ENCODE measurements at places on chromosomes 6 and 20.

GRCh38 chr6:46676604-46677313, 10.9 kb upstream of the TDRD6 start:
- no peak for DNase-seq

DNA sequence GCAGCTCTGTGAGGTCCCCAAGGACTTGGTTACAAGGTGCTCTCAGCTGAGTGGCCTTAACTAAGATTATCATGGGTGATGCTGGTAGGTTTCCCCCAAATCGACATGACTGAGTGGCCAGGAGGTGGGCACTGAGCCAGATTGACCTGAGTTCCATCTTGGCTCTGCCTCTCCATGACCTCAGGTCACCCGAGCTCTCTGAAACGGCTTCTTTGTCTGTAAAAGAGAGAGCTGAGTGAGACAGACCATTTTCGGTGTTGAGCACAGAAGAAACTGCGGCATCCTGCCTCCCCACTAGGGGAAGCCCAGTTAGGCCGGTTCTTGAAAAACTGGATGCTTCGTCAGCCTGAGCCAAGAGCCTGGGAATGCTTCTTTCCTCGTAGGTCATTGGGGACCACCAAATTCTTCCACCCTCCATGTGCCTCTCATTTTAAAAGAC, 14.1 kb upstream of the STX16 start:
- DNase-seq: no peak

DNA sequence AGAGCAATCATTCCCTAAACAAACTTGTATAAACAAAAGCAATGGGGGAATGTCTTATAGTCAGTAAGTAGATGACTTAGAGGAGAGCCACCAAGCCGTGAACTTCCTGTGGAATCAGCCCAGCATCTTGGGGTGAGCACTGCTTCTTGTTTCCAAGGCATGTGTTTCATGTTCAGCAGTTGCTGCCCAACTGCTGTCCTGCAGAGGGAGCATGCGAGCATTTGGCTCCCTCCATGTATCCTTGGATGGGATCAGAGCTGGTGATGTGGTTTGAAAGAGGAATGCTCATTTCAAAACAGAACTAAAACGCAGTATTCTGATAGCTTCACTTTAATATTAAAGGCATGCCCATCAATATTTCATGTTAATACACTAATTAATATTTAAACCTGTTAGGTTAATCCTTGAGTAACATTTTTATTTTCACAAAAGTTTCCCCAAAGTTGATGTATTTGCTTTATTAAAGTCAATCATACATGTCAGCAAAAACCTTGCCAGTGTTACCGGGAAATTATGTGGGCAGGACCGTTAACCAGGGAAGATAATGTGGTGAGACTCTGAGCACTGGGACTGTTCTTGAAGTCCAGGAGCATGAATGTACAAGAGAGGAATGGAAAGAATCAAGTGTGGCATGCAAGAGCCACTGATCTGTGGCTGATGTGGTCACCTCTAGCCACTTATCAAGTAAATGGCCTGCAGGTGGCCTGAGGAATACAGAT, 172.1 kb upstream of the GGTLC1 start:
- peak; percentile 10 for DNase-seq

GRCh38 chr6:151131324-151132007, 108.3 kb upstream of the AKAP12 start:
- DNase-seq: no peak

- no peak for DNase-seq
These were observed 11.5 kb downstream of the SRXN1 start for GRCh38 chr20:641516-641875.

DNA sequence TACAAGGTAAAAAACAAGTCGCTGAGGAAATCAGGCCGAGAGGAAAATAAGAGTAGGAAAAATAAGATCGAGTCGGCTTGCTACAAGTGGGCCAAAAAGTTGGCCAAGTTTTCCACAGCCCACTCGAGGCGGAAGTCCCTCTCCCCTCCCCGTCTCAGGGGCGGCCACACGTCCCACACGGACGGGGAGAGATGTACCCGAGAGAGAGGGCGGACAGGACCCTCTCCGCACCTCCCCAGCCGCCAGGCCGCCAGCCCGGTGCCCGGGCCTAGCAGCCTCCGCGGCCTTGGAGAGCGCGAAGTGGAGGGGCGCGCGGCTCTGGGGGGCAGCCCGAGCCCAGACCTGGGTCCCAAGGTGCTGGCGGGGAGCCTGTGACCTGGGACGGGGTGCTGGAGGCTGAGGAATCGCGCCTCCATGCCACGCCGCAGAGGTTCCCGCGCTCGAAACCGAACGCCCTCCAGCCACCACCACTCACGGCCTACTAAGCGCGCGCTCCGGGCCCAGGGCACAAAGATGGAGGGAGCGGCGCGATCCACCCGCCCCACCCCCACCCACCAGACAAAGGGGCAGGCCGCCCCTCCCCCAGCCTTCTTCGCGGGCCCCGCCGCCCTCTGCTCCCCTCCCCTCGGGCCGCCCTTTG, 1.9 kb upstream of the HMGA1 start:
- no peak for DNase-seq

All from stimulated activated CD4-positive, alpha-beta T cell treated with anti-CD3 and anti-CD28 coated beads, Interleukin-1b, Interleukin-23, amount 100 ng/mL, for 48 hours (primary cell).